Activated naive CD4-positive, alpha-beta T cell (primary cell): ENCODE measurements at places on chromosomes 11 and 22.
A peak's percentile ranks its signal among the peaks of the same experiment; 100 is the strongest.

DNA sequence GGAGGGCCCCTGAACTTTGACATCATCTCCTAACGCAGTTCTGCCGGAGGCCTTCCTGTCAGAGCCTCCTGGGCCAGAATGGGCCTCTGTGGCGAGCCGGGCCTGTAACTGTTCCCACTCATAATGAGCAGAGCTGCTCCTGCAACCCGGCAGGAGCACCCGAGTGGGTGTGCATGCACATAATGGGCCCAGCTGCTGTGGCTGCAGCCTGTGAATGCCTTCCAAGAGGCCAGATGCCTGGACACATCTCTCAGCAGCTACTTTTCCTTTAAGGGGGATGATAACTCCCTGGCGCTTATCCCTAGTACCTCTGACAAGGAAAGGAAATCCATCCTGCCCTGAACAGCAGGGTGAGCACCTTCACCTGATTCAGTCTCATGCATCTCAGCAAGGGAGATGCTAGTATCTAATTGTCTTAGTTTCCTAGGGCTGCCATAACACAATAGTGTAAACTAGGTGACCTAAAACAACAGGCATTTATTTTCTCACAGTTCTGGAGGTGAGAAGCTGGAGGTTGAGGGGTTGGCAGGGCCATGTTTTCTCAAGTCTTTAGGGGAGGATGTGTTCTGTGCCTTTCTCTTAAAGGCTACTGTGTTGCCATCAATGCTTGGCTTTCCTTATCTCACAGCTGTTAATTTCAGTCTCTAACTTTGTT, 120.5 kb downstream of the TEAD1 start:
- DNase-seq: no peak

GRCh38 chr11:76579056-76579751, 91.3 kb downstream of the LRRC32 start:
- no peak for DNase-seq

DNA sequence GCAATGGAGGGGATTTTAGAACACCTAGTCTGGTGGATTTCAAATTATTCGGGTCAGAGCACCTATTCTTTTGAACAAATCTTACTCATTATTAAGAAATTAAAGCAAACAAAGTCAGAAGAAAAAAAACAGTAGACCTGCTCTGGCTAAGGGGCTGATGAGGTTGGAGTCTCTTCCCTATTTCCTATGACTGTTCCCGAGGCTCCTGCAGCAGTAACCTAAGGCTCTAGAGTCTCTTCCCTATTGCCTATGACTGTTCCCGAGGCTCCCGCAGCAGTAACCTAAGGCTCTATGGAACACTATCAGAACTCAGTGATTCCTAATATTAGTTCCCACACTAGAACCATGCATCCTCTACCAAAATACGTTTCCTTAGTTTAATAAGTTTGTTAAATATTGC, 607.9 kb downstream of the NTM start:
- DNase-seq: no peak

GRCh38 chr11:116879800-116880625, 42.6 kb upstream of the APOA1 start:
- DNase-seq: no peak

- no peak for DNase-seq
Measured at GRCh38 chr11:15893080-15893492, 463.3 kb downstream of the SOX6 start.

GRCh38 chr11:48103621-48104567, 112.7 kb upstream of the OR4B1 start:
- no peak for DNase-seq

DNA sequence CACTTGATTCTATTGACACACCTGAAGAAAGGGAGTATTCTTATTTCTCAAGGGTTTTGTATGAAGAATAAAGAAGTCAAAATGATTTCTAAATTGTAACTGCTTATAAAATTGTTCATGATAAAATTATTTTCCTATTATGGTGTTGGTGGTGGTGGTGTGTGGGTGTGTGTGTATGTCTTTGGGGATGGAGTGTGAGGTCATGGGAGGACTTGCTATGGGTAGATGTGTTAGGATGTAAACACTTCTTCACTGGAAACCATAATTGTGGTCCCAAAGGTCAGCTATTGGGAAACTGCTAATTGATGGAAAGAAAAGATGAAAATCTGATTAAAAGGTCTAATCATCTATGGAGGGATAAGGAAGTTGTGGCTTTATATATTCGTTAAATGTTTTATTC, 5.1 kb downstream of the TRIM22 start:
- no peak for DNase-seq

DNA sequence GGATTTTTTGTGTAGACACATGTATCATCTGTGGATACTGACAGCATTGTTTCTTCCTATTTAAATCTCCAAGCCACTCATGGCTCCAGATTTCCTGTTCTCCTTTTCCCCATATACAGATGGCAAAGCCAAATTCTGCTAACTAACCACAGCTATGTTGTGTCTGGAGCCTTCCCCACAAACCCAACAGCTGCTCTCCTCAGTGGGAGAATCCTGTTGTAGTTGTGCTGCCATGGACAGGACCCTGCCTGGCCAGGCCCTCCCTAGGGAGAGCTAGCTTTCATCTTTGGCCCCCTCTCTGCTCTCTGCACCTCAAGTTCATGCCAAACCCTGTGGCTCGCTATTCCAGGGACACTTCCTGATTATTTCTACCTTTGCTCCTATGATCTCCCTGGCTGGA, 106.4 kb upstream of the CCDC90B start:
- no peak for DNase-seq

GRCh38 chr11:74412733-74413359, 14.6 kb upstream of the PGM2L1 start:
- no peak for DNase-seq

DNA sequence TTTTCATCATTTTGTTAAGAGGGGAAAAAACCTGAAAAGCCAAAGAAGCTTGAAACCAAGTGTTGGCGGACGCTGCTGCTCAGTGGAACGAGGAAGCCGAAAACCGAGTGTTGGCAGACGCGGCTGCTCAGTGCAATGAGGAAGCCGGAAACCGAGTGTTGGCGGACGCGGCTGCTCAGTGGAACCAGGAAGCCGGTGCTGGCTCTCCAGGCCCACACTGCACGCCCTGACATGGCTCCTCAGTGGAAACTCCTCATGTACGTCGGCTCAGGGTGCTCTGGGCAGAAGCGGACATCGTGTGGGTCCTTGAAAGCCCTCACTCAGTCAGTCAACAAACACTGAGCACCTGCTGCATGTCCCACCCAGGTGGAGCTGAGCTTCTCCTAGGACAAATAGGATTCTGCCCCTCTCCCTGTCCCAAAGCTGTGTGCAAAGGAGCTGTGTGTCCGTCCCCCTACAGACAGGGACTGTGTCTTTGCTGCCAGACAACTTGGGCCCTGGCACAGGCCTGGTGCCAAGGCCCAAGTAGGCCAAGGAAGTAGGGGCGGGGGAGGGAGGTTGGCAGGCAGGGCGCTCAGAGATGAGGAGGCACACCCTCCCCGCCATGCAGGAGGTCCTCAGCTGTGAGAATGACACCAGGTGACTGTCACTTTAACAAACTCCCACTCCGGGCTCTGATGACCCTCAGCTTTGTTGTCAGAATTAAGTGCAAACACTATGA, 37.3 kb downstream of the PHF21B start:
- no peak for DNase-seq

- no peak for DNase-seq
Measured at GRCh38 chr11:93131709-93132108, 66.1 kb downstream of the SLC36A4 start.

DNA sequence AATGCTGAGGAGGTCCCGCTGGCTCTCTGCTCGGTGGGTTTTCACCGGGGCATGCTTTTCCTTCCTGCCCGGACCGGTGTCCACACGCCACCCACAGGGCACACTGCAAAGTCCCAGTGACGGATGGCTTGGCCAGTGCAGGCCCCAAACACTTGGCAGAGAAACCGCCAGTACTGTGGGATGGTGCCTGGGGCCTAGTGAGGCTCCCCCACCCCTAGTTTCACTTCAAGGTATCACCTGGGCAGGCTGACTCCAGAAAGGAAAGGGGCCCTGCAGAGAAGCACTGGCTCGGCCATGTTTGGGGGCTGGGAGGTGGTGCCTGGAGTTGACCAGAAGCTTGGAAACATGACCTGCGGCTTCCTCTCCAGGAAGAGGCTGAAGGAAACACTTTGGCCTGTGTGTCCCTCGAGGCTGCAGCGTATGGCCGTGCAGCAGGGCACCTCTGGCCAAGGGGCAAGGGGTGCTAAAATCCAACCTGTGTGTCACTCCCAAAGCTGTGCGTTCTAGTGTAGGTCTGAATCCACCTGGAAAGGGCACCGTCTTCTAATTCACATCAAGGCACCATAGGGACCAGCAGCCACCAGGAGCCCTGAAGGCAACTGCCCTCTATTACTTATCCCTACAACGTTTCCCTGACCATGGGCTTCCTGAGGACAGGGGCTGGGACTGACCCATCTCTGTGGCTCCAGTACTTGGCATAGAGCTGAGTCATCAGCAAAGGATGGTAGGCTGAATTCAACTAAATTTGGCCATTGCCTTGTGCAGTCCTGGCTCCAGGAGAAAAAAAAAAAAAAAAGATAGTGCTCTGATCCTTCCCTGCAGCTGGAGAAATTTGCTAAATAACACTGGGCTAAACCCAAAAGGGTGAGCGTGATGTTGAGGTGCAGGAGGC, 22.6 kb downstream of the TPBGL start:
- no peak for DNase-seq

- no peak for DNase-seq
Measured at GRCh38 chr11:88114486-88115045, 60.7 kb downstream of the RAB38 start.

DNA sequence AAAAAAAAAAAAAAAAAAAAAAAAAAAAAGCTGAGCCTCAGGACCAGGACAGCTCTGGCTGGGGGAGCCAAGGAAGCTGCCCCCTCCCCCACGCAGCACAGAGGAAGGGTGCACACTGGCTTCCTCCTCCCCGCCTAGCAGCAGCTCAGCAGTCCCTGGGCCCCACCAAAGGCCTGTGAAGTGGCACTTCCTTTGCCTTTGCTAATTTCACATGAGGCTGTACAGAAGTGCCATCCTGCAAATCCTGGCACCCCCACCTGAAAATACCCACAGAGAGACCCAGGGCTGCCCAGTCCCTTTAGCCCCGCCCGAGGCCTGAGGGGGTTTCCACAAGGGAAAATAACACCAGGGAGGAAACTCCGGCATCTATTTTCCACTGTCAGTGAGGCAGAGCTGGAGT, 3.9 kb downstream of the RHOG start:
- peak; percentile 28 for DNase-seq
